Stimulated activated naive CD4-positive, alpha-beta T cell (primary cell): ENCODE measurements at places on chromosomes 5 and 9.

GRCh38 chr5:73441378-73441777 is 7.2 kb downstream of the FOXD1 start:
- DNase-seq, result no peak

GRCh38 chr9:127129073-127129717 is 6.8 kb upstream of the ANGPTL2 start:
- DNase-seq, result no peak

DNA sequence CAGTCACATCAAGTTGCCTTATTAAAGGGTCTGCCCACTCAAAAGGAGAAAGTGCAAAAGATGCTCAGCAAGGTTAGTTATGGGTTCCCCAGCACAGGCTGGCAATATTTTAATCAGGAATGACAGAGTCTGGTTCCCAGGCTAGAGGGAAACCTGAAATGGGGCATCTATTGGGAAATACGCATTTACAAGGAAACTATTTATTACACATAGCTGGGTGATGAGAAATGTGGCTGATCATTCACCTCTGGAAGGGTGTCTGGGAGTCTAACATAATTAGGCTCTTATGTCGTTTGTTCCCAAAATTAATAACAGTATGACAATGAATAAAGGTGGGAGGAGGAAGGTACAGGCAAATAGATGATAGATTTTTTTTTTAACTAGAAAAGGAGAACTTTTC is 314.7 kb downstream of the ENC1 start:
- no peak for DNase-seq

GRCh38 chr5:67238191-67238590 is 41.6 kb upstream of the CD180 start:
- DNase-seq, result no peak

DNA sequence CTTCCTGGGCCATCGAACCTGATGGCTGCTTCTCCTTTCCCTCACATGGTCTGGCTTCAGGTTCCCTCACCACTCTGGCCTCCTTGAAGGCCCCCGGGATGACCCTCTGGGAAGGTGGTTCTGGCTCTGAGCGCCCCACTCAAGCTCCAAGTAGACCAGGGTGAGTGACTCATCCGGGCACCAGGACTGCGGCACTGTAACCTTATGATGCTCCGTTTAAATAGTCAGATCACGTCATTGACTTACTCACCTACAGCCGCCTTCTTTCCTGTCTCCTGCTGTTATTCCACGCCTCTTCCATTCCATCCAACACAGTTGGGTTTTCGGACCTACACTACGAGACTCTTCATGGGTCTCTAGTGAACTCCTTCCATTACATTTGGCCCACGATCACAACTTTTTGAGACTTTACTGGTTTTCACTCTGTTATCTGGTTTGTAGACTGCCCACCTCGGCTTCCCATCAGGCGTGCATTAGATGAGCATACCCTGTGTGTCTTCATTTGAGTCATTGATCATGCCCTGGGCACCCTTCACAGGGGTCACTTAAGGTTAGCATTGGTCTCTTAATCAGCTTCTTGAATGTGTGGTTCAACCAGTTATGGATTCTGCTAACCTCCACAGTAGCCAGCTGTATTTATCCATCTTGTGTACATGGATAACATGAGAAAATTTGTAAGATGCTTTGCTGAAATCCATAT is 138.8 kb upstream of the LMX1B start:
- DNase-seq, result no peak

DNA sequence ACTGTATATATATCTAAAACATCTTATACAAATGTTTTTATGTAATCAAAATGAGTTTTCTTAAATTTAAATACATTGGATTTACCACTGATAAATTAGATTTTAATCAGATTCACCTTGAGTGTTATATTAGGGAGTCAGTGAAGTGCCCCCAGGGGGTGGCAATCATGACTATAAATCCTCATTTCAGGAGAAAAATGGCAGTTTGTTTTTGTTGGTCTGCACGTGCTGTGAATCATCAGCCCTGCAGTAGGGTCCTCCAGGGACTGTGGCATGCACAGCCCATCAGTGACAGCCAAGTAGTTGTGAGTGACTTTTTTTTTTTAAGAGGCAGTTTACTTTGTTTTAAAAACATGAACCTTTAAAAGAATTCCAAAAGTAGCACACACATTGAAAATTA is 65.2 kb downstream of the ZSWIM6 start:
- DNase-seq, result no peak

GRCh38 chr5:75040973-75041372 is 11.4 kb downstream of the GCNT4 start:
- DNase-seq, result no peak

DNA sequence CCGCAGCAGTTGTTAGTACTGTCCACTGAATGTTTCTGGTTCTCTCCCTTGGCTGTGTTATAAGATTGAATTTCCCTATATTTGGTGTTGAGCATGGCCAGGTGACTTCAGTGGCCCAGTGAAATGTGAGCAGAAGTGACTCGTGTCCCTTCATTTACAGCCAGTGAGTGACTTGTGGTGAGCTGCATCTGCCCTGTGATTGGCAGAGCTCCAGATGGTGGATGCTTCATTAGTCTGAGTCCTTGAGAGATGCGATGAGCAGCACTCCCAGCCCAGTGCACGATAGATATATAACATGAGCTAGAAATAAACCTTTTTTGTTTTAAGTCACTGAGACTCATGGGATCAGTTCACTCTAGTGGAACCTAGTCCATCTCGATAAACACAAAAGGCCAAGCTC is 19.3 kb downstream of the PCSK5 start:
- no peak for DNase-seq

- no peak for DNase-seq
These were observed 18.8 kb downstream of the BICD2 start for GRCh38 chr9:92745881-92746280.

- DNase-seq, result no peak
These were observed 37.2 kb upstream of the GABRP start for GRCh38 chr5:170746075-170746960.

DNA sequence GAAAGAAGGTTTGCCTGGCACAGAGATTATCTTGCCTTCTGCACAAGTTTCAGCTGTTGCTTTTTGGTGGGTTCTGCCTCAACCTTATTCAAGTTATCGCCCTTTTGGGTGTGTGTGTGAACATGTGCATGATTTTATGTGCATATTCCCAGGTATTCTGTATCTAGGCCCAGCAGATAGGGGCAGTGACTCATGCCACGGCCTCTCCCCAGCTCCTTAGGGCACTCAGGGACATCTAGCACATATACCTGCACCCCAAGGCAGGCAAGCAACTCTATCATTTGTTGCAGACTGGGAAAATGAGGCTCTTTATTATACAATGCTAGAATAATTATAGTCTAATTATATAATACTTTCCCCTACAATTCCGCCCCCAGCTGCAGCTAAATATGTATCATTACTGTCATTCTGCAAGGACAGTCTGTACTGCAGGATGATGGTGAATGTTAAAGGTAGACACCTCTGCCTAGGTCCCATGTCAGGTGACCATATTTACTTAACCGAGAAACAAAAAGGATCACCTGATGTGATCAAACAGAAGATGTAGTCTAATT is 128.9 kb downstream of the PDE8B start:
- DNase-seq, result no peak

DNA sequence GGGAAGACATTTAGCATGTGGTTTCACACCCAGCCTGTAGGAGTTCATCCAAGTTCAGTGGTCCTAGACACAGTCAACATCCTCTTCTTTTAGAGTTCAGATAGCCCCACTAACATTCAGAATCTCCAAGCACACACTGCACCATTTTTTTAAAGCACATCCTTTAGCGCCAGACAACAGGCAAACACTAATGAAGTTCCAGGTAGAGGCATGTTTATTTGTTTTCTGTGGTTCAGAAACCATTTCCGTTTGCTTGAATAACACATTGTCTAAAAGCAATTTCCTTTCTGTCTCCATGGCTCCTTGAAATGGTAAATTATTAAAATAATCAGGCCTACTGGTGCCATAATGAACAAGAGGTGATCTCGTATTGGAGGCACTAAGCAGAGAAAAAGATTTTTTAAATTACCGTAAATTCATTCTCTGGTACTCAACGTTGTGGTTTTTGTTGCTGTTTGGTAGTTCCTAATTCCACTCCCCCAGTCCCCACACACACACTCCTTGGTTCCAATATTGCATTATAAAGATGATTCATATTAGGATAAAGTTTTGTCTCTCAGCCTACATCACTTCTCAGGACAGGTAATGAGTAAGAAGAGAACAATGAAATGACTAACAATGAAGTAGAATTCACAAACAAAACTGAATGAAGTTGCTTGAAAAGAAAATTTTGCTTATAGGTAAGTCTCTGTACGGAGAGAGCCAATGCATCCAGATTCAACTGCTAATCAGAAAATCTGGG is 153.1 kb downstream of the PCSK1 start:
- no peak for DNase-seq

DNA sequence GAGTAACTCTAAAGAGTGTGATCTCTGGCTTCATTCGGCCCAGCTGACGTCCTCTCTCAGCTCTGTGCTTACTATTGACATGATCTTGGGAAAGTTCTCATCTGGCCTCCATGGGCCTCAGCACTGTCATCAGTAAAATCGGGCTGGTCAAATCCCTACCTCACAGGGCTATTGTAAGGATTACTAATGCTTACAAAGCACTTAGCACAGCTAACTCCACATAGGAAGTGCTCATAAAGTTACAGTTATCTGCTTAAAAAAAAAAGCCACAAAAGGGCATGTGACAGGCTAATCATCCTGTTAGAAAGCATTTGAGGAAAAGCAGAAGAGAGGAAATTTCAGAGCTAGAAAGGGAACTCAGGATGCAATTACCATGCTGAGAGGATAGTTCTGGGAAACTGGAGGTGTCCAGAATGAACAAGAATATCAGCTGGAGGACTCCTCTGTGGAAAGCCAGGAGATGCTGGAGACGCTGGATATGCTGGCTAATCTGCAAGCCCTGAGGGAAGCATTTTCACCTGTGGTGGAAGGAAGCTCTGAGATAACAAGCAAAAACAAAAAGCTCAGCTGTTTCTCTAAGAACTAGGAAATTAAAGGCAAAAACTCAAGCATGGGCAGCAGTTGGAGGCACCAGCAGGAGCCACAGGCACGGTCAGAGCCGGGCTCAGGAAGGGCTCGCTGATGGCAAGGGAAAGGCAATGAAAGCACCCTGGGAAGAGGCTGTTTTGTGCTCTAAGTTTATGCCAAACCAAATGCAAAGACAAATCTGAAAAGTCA is 4.4 kb upstream of the BHMT start:
- no peak for DNase-seq

- no peak for DNase-seq
These were observed 71.2 kb downstream of the NIPSNAP3B start for GRCh38 chr9:104835161-104835560.

DNA sequence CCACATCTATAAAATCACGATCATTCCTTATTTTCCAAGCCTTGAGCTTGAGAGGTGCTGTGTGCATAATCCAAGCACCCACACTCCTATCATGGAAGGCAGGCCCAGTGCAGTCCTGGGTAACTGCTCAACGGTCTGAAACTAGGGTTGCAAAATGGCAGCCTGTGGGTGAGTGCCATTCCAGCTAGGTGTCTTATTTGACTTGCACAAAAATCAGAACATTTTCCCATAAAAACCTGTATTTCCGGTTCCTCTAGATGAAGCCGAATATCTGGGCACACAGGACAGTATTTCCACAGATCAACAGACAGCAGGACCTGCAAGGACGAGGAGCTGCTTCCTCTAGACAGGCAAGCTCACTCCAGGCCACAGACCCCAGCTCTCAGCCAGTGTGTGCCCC is 588.8 kb downstream of the BNC2 start:
- DNase-seq, result no peak
